ENCODE measurements at places on chromosomes 4 and X. TPM values are rescaled to one million over a fixed set of nuclear protein-coding genes. Genes with fewer than 3 reads are reported as not detected.

- no peak for DNase-seq
These were observed 170.1 kb downstream of the FRMPD4 start for GRCh38 chrX:12308420-12308819.

GRCh38 chrX:16705370-16705769 lies 7.1 kb downstream of the CTPS2 start:
- no peak for DNase-seq

Gene RAB40A
- 1.5 TPM for total RNA-seq

- DNase-seq, result no peak
These were observed 396.1 kb upstream of the GNPDA2 start for GRCh38 chr4:45122406-45122805.

- no peak for DNase-seq
These were observed 188.7 kb downstream of the STIM2 start for GRCh38 chr4:27049239-27049829.

DNA sequence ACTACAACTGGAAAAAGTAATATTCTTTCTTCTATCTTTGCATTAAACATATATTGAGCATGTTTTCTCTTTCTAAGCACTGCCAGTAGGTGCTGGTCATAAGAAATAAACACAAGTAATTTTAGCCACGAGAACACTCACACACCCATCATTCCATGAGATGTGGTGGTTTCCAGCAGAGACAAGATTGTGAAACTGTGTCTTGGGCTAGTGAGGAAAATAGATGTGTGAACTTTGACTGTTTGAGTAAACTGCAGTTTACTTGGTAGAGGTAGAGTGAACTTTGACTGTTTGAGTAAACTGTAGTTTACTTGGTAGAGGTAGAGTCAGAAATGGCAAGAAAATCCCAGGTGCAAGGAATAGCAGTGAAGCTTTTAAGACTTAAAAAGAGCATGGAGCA lies 300.9 kb upstream of the HS3ST1 start:
- DNase-seq, result no peak

- DNase-seq, result no peak
These were observed 54.4 kb downstream of the KLHL4 start for GRCh38 chrX:87571964-87572363.

Gene ADH1A
- not detected for total RNA-seq

Gene BMP3
- total RNA-seq, result not detected

Gene NXF2
- not detected for total RNA-seq

Gene CPE
- 199 TPM for total RNA-seq

Gene ZGRF1
- total RNA-seq, result 0.11 TPM

DNA sequence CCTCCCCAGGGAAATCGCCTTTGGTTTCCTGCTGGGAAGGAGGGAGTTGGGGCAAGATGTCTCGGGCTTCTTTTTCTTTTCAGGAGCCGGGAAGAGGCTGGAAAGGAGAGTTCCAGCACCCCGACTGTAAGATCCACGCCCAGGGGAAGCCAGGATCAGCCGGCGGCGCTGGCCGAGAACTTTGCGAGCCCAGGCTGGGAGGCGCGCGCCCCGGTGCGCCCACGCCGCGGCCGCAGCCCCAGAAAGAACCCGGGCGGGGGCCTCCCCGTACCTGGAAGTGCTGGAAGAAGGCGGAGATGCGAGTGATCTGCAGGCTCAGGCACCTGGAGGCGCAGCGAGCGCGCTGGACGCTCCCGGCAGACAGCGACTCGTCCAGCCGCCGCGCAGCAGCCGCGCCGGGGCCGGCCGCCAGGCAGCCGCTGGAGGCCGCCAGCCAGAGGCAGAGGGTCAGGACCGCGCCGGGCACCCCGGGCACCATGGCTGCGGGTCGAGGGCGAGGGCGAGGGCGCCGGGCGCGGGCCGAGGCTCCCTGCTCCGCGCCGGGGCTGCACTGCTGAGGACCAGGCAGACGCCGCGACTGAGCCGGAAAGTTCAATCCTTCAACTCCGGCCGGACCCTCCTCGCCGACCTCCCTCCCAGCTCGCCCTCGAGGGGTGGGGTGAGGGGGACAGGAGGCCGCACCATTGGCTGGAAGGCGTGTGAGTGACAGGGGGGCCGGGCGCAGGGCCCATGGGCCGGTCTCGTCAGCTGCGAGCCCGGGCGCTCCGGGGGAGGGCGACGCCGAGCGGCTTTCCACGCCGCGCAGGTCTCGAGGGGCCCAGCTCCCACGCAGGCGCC lies at the start of gene ANOS1:
ANOS1 (minus strand) TSS at position 579 of the 837 bp plus-strand sequence; CDS start at position 478, 101 bp downstream.
- DNase-seq, result no peak

DNA sequence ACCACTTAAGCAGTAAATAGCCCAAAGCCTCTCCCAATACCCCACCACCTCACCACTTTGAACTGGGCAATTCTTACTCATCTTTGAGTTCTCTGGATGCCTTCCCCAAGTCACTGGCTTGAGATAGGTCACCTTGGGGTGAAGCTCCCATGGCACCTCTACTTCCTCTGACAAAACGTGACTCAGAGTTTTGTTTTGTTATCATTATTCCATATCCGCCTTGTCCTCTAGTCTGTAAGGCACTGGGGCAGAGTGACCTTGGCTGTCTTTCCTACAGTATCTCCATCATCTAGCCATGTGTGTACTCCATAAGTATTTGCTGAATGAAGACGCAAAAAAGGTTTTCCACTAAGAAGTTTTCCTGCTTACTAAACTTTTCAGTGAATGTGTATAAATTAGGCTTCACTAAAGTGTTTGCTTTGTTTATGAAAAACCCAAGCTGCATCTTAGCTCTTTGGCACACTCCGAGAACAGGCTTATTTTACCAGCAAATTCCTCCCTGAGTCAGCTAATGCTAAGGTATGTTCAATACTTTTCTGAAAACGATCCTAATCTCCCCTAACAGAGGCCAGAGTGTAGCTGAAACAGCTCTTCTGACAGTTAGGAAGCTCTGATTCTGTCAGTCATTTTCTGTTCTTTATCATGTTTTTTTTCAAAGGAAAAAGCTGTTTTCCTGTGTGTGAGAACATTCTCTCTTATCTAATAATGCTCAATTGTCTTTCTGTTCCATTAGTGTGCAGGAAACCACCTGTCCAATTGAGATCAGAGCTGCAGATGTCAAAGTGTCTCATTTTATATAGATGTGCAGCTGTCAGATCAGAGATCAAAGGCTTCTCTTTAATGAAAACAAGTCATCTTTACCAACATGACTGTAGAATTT lies 30.2 kb upstream of the TSPAN5 start:
- DNase-seq, result no peak

DNA sequence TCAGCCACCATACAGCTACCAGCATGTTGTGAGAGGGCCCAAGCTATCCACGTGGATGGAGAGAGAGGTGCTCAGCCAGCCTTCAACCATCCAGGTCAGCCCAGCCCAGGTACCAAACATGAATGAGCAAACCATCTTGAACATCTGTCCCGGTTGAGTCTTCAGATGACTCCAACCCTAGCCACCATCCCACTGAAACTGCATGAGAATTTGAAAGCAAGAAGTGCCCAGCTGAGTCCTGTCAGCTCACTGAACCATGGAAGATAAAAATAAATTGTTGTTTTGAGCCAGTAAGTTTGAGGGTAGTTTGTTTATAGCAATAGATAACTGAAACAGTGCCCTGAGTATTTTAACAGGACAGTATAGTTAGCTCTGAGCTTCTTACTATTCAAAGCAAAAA lies 7.3 kb upstream of the SEL1L3 start:
- DNase-seq, result no peak

- no peak for DNase-seq
These were observed 340.1 kb upstream of the NR3C2 start for GRCh38 chr4:148782284-148782683.

GRCh38 chr4:119081943-119082342 lies 53.7 kb upstream of the MYOZ2 start:
- no peak for DNase-seq

GRCh38 chr4:111230265-111230664 lies 607.4 kb upstream of the PITX2 start:
- DNase-seq, result no peak

DNA sequence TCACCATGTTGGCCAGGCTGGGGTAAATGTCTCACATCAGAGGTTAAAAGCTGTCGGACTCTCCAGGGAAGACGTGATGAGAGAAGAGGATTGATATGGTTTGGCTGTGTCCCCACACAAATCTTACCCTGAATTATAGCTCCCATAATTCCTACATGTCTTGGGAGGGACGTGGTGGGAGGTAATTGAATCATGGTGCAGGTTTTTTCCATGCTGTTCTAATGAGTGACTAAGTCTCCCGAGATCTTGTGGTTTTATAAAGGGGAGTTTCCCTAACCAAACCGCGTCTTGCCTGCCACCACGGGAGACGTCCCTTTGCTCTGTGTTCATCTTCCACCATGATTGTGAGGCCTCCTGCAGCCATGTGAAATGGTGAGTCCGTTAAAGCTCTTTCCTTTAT lies 64.4 kb downstream of the ASMT start:
- DNase-seq, result no peak

DNA sequence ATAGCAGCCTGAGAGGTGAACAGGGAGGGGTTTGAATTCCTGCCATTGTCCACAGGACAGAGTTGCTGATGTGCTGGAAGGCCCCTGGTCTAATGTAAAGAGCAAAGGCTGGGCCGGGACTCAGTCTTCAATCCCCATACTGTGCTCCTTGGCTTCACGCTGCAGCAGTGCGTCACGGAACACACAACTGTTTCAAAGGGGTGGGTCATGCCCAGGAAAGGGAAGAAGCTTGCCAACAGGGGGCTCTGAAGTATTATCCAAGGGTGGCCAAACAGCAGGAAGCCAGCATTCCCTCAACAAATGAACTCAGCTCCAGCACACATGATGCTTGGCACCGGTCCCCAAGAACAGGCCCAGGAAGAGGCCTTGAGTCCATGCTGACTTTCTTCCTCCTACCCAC lies 122.5 kb downstream of the NFKB1 start:
- DNase-seq, result no peak

- DNase-seq, result no peak
These were observed 247.7 kb upstream of the FTHL17 start for GRCh38 chrX:31319586-31319985.

Measured in ascending aorta (tissue), 2 donors.